Gastroesophageal sphincter (tissue), 4 donors: ENCODE measurements at places on chromosomes 6 and 20. TPM values are rescaled to one million over a fixed set of nuclear protein-coding genes. Genes with fewer than 3 reads are reported as not detected.
A peak's percentile ranks its signal among the peaks of the same experiment; 100 is the strongest.

The TRERF1 gene
- total RNA-seq, result 7.4 TPM

The BACH2 gene
- 3.5 TPM for total RNA-seq

The SYNE1 gene
- 160 TPM for total RNA-seq

The FAXC gene
- total RNA-seq, result 21.9 TPM

The COL10A1 gene
- not detected for total RNA-seq

The COMMD7 gene
- 25.0 TPM for total RNA-seq

The TCF21 gene
- 13.5 TPM for total RNA-seq

The TNXB gene
- 226 TPM for total RNA-seq

The IL17A gene
- not detected for total RNA-seq

DNA sequence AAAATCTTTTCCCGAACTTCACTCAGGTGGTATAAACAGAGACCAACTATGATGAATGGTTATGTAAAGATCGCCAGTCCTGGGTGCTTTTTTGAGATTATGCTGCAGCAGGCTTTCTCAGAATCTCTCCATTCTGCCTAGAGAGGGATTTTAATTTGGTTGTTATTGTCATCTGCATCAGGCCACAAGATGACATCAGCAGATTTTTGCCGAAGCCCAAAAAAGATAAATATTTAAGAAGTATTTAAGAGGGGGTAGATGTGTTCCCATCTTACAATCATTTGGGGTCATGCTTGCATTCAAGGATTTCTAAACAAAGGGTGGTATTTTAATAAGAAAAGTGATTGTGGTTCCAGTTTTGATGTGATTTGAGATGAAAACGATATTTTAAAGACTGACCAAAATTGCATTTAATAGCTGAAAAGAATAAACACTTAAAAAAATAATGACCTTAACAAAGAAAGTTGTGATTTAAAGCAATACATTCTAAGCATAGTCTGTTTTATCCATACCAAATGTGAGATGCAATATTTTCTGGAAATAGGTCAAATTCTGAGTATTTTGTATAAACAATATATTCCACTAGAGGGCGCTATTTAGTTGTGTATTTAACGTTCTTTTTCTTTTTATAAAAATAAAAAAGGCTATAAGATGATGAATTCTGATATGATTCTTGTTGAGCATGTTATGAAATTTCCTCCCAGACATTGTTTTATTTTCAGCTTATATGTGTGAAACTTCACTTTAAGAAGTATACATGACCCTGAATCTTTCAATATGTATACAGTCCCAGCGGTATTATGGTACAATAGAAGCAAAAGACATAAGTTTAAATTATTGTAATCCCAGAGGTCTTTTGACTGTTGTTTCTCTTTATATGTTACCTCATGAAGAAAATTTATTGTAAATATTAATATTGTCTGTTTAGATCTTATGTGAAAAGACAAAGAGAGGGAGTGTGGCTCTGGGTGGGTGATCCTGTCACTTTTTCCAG lies 51.0 kb upstream of the ZFP64 start:
- no peak for ATAC-seq

- ATAC-seq, result no peak
These were observed 329.5 kb upstream of the KHDRBS2 start for GRCh38 chr6:62615366-62616015.

DNA sequence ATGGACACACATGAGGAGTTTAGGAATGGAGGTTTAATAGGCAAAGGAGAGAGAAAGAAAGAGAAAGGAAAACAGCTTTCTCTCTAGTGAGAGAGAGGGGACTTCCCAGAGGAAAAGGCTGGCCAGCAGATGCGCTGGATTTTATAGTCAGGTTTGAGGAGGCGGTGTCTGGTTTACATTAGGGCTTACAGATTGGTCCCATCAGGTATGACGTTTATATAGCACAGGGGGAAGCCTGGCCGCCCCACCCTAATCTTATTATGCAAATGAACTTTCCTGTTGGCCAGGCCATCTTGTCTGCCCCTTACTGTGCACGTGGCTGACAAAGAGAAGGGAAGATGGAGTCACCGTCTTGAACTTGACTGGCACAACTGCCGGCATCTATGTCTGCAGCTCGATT lies 86.6 kb upstream of the QKI start:
- ATAC-seq, result no peak

DNA sequence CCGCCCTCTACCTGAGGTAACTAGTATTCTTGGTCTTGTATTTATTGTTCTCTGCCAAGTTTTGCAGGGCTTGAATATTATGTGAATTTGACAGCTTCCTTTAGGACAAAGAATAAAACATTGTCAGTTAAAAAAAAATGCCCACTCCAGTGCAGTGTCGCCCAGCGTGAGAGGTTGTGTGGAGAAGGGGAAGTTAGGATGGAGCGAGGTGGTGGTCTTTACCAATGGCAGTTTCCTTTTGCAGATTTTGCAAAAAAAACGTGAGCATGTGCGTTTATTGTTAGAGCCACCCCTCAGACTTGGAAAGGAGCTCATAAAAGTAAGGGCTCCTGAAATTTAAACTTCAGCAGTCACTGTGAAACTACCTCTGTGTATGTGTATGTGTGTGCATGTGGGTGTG lies 28.3 kb downstream of the UST start:
- no peak for ATAC-seq

DNA sequence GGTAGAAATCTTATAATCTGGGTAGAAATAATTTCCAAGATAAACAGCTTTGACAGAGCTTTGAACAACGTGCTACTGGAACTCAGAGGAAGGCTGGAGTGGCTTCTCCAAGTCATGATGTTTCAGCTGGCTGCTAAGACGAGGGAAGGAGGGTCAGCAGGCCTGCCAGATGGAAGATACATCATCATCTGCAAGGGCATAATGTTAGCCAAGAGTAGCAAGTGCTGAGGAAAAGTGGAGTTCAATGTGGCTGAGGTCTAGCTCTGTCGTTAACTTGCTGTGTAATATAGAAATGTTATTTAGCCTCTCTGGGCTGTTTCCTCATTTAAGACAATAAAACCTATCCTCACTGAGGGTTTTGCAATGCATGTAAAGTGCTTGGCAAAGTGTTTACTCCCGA lies 35.1 kb downstream of the RGS17 start:
- no peak for ATAC-seq

DNA sequence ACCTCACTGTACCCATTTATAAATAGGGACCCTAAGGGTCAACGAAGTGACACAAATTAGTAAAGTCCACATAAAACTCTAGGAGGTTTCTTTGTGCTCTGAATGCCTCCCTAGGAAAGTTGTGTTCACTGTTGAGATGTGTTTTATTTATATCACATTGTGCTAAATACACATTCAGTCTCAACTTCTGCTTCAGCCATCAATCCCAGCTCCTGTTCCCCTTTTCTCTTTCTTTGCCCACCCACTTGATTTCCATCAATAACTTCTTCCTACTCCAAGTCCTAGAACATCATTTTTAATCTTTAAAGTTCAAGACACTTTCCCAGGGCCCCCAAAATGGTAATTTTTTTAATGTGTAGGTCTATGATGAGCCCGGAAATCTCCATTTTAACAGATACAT lies 208.3 kb upstream of the RAB32 start:
- ATAC-seq, result no peak

DNA sequence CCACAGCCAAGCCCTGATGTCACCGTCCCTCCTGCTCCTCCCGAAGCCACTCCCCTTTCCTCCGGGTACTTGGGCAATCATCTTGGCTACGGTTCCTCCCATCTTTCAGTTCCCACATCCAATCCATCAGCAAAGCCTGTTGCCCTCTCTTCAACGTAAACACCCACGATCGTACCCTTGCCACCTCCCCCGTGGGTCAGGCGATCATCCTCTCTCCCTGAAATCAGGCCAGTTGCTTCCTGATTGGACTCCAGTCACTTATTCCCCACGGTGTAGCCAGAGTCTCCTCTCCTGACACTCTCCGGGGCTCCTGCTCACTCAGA lies 44.5 kb downstream of the SULF2 start:
- peak; percentile 40 for ATAC-seq

DNA sequence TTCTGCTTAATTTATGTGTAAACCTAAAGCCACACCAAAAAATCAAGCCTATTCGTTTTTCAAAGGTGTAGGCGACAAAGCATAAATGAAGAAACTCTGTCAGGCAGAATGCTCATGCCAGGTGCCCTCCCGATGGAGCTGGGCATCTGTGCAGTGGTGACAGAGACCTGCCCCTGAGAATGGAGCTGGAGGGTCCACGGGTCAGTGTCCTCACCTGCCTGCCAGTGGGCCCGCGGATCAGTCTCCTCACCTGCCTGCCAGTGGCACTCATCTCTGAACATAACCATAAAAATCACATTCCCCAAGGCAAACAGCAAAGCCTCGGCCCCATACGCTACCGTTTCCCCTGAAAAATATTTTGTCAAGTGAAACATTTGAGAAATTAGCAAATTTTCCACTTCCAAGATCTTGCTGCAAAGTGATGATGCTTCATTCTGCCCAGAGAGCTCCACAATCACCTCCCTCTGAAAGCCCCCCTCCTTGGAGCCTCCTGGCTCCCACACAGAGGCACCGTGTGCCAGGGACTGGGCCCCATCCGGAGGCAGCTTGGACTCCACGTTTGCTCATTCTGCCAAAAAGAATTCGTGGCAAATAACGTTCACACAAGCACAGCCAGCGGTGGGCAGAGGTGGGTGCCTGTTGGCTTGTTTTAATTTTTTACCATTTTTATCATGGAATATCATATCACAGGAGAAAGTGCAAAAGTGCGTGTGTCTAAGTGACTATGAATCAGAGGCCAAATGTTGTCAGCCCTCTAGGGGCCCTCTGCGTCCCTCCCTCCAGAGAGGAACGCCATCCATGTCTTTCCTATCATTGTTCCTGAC lies 88.8 kb downstream of the YTHDF1 start:
- ATAC-seq, result no peak

DNA sequence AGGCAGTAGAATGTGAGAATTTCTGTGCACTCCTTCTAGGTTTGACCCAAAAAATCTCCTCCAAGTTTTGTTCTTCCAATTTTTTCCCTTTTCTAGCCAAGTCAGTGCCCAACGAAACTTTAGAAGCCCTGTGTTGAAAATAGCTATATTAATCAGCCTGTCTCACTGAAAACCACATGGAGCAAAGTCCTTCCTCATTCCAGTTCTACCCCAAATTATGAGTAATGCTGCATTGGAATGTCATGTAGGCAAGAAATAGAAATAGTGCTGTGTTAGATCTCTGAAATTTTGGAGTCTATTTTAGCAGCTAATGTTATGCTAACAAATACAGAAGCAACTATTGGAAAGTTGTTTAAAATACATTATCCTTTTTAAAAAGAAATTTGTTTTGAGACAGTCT lies 725.5 kb downstream of the TBC1D32 start:
- ATAC-seq, result no peak

GRCh38 chr6:49284180-49284579 lies 178.9 kb downstream of the MMUT start:
- ATAC-seq, result no peak

DNA sequence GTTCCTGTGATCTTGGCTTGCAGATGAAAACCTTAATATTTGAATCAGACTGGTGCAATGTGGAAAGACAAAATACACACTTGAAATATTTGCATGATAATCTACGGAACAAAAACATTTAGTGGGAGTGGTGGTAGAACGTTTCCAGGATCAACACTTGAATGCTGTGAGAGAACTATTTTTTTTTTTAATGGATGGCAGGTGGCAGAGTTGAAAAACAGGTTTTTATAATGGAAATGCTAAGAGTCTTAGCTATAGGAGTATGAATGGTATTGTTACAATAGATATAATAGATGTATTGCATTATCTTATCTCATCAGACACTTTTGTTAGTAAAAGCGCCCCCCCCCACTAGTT lies 49.2 kb downstream of the CDKAL1 start:
- no peak for ATAC-seq

GRCh38 chr20:23753194-23753548 lies 2.4 kb upstream of the CST1 start:
- no peak for ATAC-seq

- ATAC-seq, result no peak
These were observed 476 bp upstream of the BCKDHB start for GRCh38 chr6:80105972-80106417.

- ATAC-seq, result no peak
These were observed 147.3 kb downstream of the TRIM27 start for GRCh38 chr6:28776269-28777146.

DNA sequence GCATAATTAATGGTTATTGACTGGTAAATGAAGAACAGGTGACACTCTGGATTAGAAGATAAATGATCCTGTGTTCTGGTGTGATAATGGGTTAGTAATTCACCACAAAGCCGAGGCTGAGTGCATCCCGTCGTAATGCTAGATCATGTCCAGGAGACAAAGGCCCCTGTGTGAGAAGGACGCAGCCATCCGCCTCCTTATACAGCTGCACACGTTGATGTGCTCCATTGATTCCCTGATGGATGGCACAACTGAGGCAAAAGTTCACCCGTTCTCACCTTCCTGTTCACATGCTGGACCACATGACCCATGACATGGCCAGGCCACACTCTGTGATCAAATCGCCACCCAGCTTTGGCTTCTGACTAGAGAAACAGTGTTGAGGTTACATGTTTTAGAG lies 136.1 kb downstream of the FOXC1 start:
- ATAC-seq, result no peak

GRCh38 chr6:12170351-12171092 lies 119.6 kb upstream of the EDN1 start:
- no peak for ATAC-seq

DNA sequence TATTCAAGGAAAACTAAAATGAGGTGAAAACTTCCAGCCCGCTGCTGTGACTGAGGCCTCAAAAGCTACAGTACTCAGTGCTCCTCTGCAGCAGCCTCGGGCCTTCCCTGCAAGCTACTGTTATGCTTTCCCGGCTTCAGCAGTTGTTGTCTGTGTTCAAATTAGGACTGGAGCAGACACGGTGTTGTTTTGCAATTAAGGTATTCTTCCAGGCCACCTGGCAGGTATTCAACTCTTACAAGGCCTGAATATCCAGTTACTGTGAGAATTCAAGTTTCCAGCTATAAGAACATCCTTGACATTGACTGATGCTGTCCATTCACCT lies 10.7 kb downstream of the TXNDC5 start:
- ATAC-seq, result no peak

GRCh38 chr20:48198929-48199451 lies 413.7 kb upstream of the SULF2 start:
- no peak for ATAC-seq

GRCh38 chr6:79984261-79984660 lies 20.2 kb upstream of the TTK start:
- no peak for ATAC-seq

- no peak for ATAC-seq
These were observed 166.8 kb downstream of the BCAS1 start for GRCh38 chr20:53903652-53903987.

DNA sequence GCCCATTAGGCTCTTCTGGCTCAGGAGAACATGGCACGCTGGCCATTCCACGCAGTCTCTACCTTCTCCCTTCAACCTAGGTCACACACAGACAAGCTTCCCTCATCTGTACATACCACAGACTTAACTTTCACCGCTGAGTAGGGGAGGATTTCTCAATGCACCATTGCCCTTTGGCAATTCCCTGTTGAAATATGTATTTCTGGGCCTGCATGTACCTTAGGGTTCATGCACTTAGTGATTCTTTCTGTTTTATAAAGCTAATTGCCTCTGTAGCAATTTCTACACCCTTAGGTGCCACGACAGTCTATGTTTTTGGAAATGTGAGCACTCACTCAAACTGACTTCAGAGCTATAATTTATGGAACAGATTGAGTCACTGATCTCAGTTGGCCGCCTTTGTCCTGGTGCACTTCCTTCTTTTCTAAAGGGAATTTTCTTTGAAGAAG lies 253.8 kb upstream of the PRDM1 start:
- peak; percentile 48 for ATAC-seq

- no peak for ATAC-seq
These were observed 6.5 kb upstream of the ROS1 start for GRCh38 chr6:117432273-117432672.

GRCh38 chr6:35413911-35414310 lies 38.2 kb upstream of the FANCE start:
- ATAC-seq, result no peak

GRCh38 chr6:153392156-153392555 lies 261.1 kb upstream of the RGS17 start:
- no peak for ATAC-seq
